ENCODE measurements at places on chromosomes 7 and 10.

DNA sequence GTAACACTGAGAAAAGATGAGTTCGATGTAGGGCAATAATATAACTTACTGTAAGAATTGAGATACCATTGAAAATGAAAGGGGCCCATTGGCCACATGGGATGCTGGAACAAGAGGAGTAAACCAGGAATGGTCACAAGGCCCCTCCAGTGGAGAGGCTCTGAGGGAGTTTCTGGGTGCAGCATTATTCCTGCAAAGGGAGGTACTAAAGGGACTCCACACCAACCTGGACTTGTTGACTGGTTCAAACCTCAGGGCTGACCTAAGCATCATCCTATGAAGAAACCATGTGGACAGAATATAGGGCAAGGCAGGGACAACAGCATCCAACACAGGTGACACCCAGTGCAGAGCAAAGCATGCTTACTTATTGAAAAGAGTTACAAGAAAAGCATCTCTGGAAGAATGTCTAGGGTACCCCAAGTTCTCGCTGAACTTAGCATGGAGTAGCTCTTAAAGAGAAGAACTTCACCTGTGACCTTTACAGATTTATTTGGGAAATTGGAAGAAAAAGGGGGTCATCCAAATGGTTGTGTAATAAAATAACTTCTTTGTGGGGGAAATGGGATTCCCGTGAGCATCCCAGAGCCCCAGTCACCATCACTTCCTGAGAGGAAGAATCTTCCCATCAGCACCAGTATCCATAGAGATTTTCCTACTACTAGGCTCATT lies 34.7 kb downstream of the PRSS2 start:
- DNase-seq: no peak

- DNase-seq: no peak
Observed at GRCh38 chr10:31362023-31362641, 43.1 kb downstream of the ZEB1 start.

- peak; percentile 45 for DNase-seq
Observed at GRCh38 chr10:25113191-25114035, 61.4 kb upstream of the GPR158 start.

GRCh38 chr10:35876248-35876647 lies 234.2 kb upstream of the FZD8 start:
- DNase-seq: no peak

GRCh38 chr7:47622946-47623640 lies 41.2 kb upstream of the TNS3 start:
- no peak for DNase-seq

DNA sequence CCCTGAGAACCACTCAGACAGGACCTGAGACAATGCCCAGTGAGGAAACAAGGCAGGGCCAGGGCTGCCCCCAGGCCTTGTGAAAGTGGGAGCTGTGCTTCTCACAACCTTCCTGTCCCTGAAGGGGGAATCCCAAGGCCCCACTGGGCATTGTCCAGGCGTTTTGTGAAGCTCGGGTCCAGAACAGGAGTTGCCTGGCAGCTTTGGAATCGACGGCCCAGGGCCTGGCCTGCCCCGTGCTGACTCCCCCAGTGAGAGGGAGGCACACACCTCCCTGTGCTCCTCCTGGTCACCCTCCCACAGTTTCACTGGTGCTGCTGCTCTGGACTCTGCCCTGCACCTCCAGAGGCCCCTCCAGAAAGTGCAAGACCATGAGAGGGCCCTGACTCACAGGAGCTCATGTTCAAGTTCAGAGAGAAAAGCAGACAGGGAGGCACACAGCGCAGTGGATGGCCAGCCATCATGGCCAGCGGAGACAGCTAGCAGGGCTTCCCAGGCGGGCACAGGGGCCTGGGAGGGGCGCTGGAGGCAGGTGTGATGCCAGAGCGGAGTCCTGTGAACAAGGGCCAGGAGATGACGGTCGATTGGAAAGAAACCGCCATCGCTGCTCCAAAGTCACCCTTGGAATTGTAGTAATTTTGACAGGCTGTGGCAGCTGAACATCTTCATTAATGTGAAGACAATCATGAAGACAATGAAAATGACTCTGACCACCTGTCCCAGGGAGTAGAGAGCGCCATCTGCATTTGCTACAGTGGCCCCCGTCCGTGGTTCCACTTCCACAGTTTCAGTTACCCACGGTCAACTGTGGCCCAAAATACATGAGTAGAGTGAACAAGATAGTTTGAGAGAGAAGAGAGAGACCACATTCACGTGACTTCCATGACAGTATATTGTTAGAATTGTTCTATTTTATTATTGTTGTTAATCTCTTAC lies 103.7 kb downstream of the MKI67 start:
- no peak for DNase-seq

- no peak for DNase-seq
Observed at GRCh38 chr7:128462460-128462859, 6.8 kb downstream of the HILPDA start.

GRCh38 chr7:43590862-43591557 lies 8.1 kb downstream of the STK17A start:
- DNase-seq: no peak

- no peak for DNase-seq
Observed at GRCh38 chr7:102983602-102984001, 70.8 kb downstream of the LRRC17 start.

GRCh38 chr7:34727464-34727995 lies 69.5 kb downstream of the NPSR1 start:
- DNase-seq: no peak

DNA sequence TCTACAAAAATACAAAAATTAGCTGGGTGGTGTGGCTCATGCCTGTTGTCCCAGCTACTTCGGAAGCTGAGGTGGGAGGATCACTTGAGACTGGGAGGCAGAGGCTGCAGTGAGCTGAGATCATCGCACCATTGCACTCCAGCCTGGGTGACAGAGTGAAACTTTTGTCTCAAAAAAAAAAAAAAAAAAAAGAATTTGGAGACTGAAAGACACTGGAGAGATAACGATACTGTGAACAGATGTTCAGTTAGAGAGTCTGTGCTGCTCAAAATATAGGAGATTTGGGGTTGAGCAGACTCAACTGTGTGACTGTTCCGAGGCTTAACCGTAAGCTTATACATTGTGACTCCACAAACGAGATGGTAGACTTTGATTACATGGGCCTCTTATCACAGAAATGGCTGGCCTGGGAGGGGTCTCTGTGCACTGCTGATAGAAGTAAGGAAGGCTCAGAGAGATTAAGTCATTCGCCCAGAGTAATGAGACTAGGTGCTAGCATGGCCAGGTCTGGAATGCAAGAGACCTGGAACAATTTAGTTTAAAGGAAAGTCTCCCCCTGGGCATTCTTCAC lies 19.4 kb downstream of the WBP1L start:
- no peak for DNase-seq

DNA sequence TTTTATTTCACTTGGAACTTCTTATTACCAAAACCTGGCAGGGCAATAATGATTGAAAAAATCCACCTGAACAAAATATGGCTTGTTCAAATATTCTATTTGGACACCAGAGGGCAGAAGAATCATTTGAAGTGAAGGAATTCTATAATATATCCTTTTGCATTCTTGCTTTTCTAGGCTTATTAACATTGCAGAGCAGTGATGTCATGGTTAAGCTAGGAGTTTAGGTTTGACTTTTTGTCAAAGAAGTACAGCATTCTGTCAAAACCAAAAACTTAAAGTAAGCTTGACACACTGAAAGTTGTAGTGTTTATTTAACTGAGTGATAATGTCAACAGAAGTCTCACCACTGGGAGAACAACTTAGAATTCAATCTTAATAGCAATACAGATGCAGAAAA lies 156.0 kb downstream of the SEMA3D start:
- DNase-seq: no peak

DNA sequence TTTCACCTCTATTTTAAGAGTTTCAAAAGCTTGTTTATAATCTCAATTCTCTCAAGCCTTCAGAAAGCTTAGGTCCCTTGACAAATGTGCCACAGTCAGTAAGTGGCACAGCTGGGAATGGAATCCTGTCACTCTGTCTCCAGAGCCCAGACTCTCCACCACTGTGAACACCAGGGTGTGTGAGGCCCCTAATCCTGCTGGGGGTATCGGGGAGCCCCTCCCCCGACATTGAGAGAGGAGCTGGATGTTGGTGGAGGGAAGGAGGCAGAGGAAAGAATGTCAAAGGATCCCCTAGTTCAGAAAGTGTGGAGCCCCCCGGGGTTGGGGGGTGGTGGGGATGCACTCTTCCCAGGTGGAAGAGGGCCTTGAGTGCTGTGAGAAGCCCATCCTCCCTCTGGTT lies 133.8 kb upstream of the YAE1 start:
- DNase-seq: no peak

DNA sequence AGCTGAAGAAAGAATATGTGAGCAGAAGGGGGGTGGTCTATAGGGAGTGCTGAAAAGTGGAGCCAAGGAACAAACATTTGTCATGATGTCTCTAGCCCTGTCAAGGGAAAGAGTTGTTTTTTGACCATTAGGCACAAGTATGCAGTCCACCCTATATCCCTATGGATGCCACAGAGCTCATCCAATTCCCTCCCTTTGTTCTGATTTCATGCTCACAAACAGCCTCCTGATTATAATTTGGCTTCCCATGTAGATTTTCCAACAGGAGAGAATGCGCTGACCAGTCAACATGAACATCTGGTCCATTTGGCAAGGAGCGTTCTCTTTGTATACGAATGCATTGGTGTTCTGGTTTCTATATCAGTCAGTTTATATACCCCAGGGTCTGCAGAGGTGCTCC lies 12.1 kb upstream of the CEP41 start:
- DNase-seq: no peak

- DNase-seq: no peak
Observed at GRCh38 chr7:52764492-52765169, 270.8 kb upstream of the POM121L12 start.

DNA sequence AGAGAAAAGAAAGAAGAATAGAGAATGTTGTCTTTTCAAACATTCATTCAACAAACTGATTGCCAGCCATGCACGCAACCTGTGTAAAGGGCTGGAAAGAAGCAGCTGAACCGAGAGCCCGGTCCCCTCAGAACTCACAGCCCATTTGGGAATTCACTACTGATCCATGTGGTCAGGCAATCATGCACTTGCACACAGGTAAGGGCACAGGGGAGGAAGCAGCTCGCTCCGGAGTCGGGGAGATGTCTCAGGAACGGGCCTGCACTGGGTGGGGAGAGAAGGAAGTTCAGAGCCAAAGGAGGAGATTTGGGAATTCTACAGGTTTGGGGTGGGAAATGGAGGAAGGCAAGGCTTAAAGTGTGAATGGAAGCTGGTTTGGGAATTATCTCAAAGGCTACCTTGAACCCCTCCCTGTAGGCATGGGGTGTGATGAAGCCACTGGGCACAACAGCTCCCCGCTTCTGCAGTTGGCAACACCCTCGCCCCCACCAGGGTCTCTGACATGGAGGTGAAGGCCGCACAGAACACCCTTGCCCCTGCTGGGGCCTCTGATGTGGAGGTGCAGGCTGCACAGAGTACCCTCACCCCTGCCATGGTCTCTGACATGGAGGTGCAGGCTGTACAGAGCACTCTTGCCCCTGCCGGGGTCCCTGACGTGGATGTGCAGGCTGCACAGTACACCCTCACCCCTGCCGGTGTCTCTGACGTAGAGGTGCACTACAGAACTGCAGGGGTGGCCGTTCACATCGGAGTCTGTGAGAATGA lies 194.4 kb upstream of the RNF32 start:
- no peak for DNase-seq

- no peak for DNase-seq
Observed at GRCh38 chr7:143454091-143454680, 10.9 kb downstream of the TAS2R60 start.

DNA sequence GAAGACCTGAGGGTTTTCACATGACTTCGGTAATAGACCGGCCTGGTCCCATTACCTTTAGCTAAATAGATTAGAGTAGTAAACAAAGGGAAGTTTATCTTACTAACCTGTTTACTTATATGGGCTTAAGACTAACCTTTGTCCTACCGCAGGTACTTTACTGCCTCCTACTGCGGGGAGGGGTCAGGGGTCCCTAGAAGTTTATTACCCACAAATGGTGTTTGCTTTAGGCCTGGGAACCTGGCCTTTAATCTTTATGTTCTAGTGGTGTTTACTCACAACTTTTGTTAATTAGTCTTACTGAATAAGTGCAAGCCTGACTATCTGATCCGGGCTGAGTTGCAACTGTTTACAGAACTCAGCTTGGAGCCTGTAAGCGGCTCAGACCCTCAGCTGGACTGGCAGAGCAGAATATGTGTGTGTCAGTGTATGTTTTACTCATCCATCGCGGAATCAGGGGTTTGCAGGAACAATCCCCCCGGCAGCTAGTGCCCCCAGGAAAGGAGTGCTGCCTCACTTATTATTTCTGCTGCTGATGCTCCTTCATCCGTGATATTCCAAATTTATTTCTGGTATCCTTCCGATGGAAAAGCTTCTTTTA lies 578.9 kb upstream of the SEMA3D start:
- no peak for DNase-seq

DNA sequence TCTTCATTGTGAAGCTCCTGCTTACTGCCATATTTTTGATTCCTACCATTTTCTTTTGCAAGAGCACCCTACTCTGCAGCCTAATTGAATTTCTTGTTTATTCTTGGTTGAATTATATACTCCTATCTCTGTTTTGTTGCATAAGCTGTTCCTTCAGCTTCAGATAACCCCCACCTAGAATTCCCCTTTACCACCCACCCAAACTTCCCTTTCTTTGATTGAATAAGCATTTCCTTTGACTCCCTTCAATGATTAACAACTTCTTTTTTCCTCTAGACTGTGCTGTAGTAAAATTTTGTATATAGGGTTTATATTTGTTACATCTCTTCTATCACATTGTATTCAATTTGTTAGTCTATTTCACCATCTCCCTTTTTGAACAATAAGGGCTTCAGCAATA lies 168.1 kb downstream of the GPR37 start:
- no peak for DNase-seq

DNA sequence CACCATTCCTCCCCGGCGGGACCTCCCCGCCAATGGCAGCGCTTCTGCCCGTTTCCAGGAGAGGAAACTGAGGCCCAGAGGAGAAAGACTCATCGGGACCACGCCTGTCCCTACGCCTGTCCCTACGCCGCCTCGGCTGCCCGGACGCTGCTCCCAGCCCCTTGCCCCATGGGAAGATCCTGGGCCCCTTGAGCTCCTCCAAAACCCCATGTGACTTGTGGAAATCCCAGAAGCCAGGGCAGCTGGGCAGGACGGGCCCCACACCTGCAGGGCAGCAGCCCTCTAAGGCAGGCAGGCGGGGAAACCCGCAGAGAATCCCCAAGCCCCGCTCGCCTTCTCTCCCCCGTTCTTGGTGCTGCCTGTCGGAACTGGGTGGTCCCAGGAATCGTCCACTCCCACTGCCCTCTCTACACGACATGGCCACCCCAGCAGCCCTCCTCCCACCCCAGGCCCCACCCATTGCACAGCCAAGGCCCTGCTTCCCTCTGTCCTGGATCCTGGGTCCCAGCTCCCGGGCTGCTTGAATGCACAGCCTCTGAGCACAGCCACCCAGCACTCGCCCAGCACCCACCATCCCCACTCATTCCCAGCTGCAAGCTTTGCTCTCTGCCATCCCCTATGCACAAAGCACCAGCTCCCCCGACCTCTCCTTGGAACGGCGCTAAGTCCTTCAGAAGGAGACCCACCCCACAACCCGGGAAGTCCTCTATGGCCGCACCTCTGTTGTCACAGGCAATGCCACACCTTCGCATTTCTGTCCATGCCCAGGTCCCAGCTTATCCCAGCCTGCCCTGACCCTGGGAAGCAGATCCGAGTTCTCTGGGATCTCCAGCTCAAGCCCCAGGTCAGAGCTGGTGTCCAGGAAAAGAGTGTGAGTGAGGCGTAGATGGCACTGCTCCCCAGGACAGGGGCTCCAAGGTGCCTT lies 50.6 kb downstream of the SLC29A4 start:
- no peak for DNase-seq

Data from H54 (cell line).